ENCODE measurements at places on chromosomes 7 and 10.

- no peaks in the 10 kb centered on the region for H3K36me3 ChIP-seq
- no peak for DNase-seq
- H3K4me1 ChIP-seq, result peaks cover 7% of the 10 kb centered on the region
- H3K27ac ChIP-seq, result no peak overlapping the region
- no peak overlapping the region for H3K4me3 ChIP-seq
- no peaks in the 10 kb centered on the region for H3K27me3 ChIP-seq
These were observed 317.4 kb downstream of the BMPER start for GRCh38 chr7:34222722-34223121.

DNA sequence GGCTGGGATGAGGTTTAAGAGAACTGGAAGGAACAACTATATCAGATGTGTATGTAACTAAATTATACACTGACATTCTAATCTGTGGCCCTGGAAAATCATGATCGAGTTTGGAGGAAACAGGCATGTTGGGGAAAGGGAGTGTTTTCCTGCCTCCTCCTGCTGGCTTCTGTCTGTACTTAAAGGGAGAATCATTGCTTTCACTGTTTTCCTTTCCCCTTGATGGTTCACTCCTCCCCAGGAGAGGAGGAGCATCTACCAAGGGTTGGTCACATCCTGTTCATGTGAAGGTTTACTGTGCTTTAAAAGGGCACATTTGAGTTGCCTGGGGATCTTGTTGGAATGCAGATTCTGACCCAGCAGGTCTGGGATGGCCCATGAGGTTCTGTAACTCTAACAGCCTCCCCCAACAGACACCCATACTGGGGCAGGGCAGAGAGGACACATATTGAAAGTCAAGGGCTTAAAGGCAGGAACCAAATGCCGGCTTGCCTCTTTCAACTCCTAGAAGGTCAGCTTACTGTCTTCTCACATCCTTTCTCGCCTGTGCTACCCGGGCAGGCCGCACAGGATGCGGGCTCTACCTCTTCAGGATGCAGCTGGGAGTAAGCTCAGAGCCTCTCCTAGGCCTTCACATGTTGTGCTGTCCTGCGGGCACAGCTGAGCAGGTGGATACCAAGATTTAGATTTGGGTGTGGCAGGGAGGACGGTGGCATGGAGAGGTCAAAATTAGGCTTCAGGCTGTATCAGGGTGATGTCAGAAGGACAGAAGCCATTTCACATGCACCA lies 694.8 kb downstream of the KCNMA1 start:
- peak; percentile 7 for DNase-seq
- no peaks in the 10 kb centered on the region for H3K27me3 ChIP-seq
- no peak overlapping the region for H3K4me3 ChIP-seq

DNA sequence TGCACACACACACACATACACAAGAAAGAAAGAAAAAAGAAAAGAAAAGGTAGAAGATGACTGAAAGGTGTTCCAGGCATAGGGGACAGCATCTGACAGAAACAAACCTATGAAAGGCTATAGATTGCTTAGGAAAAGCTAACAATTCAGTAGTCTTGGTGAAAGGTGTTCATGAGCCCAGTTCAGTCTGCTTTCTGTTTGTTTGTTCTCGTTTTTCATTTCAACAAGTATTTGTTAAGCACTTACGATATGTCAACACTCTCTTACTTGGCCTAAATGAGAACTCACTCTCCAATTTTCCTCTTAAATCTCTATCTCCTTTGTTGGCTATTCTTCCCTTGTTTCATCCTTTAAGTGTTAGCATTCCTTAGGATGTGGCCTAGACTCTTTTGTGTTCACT lies 133.2 kb downstream of the GRM8 start:
- H3K27me3 ChIP-seq, result no peaks in the 10 kb centered on the region
- no peak overlapping the region for H3K27ac ChIP-seq
- no peaks in the 10 kb centered on the region for H3K4me1 ChIP-seq
- H3K36me3 ChIP-seq, result no peaks in the 10 kb centered on the region
- no peak overlapping the region for H3K4me3 ChIP-seq
- DNase-seq, result no peak

- no peaks in the 10 kb centered on the region for H3K36me3 ChIP-seq
- peak; percentile 53 for DNase-seq
- no peak overlapping the region for H3K27ac ChIP-seq
- H3K4me1 ChIP-seq, result peaks cover 2% of the 10 kb centered on the region
These were observed 8.8 kb downstream of the ACADSB start for GRCh38 chr10:123017421-123018165.

GRCh38 chr7:18228686-18229085 lies 201.0 kb upstream of the PRPS1L1 start:
- H3K27ac ChIP-seq, result no peak overlapping the region
- no peaks in the 10 kb centered on the region for H3K36me3 ChIP-seq
- H3K27me3 ChIP-seq, result no peaks in the 10 kb centered on the region
- peaks cover 2% of the 10 kb centered on the region for H3K4me1 ChIP-seq
- H3K4me3 ChIP-seq, result no peak overlapping the region
